Stimulated activated CD8-positive, alpha-beta memory T cell treated with anti-CD3 and anti-CD28 coated beads, Interleukin-7, amount 100 ng/mL, for 4 hours (primary cell): ENCODE measurements at places on chromosomes 16 and 17.
A peak's percentile ranks its signal among the peaks of the same experiment; 100 is the strongest.

GRCh38 chr17:75498039-75498725 is 17.2 kb downstream of the CASKIN2 start:
- DNase-seq = no peak

GRCh38 chr17:4658478-4659305 is 17.2 kb upstream of the ALOX15 start:
- DNase-seq = peak; percentile 13

GRCh38 chr17:80263253-80264204 is 2.9 kb downstream of the RNF213 start:
- DNase-seq = peak; percentile 88

- no peak for DNase-seq
These were observed 49.7 kb downstream of the RNF112 start for GRCh38 chr17:19460700-19461099.

DNA sequence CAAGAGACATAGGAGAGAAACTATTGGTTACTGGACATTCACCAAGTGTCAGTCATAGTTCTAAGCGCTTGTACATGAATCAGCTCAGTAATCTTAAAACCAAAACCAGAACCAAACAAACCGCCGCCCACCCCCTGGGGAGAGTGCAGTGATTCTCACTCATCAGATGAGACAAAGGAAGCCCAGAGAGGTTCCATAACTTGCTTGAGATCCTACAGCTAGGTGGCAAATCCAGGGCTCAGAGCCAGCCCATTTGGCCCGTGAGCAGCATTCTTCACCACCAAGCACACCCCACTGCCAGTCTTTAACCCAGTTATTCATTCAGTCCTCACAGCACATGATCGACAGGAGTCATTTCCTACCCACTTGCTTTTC is 37.2 kb upstream of the RGS9 start:
- peak; percentile 70 for DNase-seq

DNA sequence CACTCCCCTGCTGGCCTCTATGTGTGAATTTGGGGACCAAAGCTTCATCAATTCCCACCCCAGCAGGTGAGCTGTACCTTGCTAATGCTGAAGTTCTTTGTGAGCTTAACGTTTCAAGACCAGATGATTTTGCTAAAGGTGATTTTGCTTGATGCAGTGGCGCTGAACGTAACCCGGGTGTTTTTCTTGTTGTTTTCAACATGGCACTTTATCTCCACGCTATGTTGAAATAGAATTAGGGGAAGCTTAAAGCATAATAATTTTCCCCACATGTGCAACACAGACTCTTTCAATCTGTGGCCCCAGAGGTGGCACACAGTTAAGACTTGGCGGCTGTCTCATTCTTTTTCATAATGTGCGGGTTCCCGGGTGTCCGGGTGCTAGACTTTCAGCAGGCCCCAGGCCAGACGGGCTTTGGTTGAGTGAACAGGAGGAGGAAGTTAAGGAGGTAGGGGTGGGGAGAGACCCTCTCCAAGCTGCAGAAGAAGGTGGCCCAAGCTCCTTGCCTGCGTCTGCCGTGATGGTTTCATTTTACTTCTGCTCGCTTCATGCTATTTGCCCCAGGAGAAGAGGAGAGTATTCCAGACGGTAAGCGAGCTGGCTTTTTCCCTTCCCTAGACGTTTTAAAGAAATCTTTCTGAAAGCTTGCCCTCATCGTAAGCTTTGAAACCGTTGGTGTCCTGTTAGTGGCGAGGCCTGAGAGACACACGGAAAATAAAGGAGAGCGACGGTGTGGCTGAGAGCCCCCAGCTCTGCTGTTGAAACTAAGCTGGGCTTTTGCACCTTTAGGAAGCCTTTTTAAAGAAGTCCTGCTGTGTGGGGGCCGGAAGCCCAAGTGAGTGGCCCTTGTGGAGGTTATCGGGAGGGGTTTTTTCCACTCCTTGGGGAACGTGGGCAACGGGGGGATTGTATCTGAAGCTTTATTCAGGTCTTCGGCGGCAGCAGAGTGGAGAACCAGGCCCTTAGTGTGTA is 4.2 kb downstream of the FOXC2 start:
- no peak for DNase-seq

DNA sequence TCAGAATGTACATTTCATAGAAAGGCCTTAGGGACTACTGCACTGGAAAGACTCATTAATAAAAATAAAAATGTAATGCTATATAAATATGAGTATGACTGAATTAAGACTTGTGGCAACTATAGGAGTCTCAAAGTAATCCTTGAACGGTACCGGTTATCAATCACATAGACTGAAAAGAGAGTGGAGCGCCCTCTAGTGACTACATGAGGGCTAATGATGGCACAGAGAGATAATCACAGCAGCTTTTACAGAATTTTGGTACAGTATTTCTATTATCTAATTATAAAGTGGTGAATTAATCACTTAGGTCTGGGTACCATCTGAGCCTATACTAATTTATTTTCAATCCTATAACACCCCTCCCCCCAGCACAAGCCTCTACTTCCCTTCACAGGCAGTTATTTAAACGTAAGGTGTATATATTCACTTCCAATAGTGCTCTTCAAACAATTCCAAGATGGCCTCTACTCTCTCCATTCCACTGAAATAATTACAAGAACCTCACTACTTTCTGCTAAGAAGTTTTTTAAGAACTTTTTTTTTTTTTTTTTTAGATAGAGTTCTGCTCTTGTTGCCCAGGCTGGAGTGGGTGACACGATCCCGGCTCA is 40.7 kb upstream of the ANKFY1 start:
- DNase-seq = peak; percentile 24

DNA sequence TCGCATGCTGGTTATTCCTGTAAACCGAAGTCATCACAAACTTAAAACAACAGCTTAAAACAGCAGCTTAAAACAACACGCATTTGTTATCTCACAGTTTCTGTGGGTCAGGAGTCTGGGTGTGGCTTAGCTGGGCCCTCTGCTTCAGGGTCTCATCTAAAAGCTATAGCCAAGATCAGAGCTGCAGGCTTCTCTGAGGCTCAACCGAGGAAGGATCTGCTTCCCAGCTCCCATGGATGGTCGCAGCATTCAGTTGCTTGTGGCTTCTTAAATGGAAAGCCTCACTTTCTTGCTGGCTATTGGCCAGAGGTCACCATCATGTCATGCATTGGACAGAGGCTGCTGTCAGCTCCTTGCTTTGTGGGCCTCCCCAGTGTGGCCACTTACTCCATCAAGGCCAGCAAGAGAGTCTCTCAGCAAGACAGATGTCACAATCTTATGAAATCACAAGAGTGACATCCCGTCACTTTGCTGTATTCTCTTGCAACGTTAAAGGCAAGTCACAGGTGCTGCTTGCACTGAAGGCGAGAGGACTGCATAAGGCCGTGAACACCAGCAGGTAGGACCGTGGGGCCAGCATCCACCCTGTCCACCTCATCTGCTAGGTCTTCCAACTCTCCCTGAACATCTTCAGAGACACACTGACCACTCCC is 117.9 kb upstream of the TNRC6C start:
- no peak for DNase-seq

GRCh38 chr16:89217388-89218191 is at the start of gene ZNF778:
ZNF778 (plus strand) TSS chr16:89217703; CDS start chr16:89221128, 3,425 bp downstream.
- peak; percentile 77 for DNase-seq

DNA sequence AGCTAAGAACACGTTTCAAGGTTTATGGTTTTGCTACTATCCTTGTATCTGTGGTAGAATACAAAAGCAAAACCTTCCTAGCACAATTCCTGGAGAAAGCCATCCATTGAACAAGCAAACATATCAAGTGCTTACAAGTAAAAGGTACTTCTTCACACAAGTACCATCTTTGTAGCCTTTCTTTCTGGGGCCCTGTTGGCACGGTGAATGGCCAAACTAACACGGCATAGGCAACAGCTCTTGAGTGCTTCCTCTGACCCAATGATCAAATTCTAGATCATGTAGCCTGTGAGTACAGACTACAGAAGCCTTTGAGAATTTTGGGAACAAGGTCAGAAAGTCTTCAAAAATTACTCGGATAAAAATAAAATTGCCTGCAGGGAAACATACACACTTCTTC is 57.9 kb downstream of the ANKFY1 start:
- DNase-seq = no peak

- no peak for DNase-seq
These were observed at the start of gene PRSS27 for GRCh38 chr16:2720064-2720457. PRSS27 (minus strand) TSS chr16:2720224; CDS start chr16:2720160, 64 bp downstream.

GRCh38 chr17:37741341-37742115 is 3.3 kb downstream of the HNF1B start:
- no peak for DNase-seq
